ENCODE measurements at places on chromosomes 1 and 21. TPM values are rescaled to one million over a fixed set of nuclear protein-coding genes. Genes with fewer than 3 reads are reported as not detected.

DNA sequence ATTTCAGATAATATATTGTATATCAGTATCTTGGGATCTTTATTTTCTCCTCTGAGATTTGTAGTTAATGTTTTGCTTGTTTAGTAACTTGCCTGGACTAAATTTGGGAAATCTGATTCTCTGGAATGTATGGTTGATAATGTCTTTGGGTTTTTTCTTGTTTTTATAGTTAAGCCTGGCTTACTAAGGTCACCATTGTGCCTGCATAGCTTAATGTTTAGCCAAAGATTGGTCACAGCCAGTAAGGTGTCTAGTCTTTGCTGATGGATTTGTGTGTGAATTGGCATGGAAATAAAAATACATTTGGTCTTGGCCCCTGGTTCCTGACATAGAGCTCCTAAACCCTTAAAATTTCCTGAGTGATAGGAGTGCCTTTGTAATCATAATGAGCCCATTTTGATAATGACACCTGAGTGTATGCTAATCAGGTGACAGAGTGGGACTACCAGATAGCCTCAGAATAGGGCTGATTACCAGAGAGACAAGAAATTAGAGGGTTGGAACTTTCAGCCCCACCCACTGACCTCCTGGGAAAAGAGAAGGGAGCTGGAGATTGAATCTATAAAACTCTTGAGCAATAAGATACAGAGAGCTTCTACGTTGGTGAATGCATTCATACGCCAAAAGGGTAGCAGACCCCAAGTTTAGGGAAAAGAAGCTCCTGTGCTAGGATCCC lies 47.9 kb upstream of the NUF2 start:
- DNase-seq = no peak

DNA sequence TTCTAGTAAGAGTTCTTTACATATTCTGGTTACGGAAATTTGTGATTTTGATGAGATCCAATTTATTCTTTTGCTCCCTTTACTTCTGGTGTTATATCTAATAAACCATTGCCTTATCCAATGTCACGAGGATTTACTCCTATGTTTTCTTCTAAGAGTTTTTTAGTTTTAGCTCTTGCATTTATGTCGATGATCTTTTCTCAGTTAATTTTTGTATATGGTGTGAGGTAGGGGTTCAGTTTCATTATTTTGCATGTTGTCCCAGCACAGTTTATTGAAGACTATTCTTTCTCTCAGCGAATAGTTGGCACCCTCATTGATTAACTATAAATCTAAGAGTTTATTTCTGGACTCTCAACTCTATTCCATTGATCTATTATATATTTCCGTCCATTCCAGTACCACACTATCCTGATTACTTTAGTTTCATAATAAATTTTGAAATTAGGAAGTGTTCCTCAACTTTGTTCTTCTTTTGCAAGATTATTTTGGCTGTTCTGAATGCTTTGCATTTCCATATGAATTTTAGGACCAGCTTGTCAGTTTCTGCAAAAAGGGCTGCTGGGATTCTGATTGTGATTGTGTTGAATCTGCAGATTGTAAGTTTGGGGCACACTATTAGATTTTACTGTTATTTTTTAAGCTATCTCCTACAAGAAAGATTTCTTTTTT lies 4.0 kb downstream of the KDM1A start:
- DNase-seq = no peak

SPATA17 gene
- total RNA-seq = not detected

DNA sequence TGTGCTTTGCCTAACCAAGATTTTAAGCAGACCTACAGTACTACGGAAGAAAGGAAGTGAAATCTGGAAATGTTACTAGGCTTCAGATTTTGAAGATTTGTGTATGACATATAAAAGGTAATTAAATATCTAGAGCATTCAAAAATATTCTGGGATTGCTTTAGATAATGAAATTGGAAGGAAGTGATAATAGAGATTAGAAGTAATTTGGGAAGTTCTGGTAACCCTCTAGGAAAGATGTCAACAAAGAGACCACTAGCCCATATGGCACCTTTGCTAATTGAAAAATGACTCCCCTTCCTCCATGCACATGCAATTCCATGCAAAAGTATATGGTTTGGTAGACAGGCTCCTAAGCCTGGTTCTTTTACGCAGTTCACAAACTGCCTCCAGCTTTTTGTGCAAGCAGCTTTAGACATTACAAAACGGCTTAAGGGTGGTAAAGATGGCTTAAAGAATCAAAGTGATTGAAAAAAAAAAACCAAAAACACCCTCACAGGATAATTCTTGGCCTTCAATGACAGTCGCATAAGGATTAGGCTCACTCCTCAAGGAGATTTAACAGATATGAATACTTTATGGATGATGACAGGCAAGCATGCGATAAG lies 81.8 kb downstream of the LRRC7 start:
- DNase-seq = no peak

ZNF669 gene
- total RNA-seq = 8.4 TPM

DNA sequence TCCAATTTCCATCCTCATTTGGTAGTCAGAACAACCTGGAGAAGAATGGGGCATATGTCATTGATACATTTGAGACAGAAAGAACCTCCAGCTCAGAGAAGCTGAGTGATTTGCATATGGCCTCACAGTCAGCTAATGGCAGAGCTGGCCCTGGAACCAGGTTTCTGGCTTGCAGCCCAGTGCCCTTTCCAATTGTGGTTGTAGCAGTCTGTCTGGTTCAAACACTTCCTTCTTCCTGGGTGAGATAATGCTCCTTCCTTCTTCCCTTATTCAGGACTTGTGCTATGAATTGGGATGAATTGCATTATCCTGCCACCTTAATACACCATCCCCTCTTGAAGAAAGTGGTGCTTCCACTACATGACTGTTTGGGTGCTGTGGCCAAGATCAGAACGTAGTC lies 24.2 kb downstream of the SLC5A9 start:
- no peak for DNase-seq

DNA sequence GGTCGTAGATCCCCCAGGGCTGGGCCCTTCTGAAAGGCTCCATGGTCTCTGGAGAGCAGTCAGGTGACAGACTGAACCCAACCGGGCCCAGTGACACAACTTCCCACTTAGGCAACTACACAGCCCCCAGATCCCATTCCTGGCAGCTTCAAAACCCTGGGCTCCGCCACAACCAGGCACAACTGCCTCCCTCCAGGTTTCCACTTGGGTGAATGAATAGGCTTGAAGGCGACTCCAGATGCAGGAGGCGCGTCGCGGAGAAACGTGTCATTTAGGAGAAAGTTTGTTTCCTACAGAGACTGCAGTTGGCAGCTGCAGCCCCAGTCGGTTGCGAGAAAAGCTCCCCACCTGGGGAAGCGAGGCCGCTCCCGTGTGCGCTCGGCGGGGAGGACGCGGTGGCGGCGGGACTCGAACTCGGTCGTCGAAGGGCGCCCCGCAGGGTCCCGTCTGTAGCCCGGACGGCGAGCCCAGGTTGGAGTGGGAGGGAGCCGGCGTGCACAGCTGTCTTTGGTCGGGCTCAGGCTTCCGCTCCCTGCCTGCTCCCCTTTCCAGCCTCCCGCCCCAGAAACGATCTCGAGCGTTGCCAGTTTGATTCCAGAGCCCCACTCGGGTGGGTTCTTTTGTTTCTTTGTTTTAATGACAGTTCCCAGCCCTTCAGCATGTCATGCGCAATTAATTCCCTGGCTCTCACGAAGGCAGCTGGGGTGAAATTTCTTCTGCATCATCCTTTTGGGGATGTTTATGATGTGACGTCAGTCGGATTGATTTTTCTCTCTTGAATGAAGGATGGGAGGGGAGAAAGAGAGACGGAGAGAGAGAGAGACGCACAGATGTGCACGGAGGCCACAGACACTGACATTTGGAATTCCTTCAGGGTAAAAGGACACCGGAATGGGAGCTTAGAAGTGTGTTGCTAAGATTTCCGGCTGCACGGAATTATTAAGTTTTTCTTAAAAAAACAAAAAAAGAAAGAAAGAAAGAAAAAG lies 862 bp upstream of the SGIP1 start:
- no peak for DNase-seq

DNA sequence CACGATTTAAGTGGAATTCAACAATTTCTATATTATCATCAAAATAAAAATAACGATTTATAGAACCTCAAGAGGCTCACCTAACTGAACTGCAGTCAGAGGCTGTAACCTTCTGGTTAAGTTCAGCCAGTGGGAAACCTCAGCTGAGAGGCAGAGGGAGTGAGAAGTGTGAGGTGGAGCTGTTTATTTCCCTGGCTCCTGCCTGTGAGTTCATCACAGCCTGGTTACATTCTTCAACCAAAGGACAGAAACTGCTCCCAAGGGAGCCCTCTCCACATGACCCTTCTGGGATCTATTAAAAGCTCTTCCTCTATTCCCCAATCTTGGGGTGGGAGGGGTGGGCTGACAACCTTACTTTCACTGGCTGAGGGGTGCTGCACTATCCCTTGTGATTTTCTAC lies 22.2 kb downstream of the DYNLT5 start:
- no peak for DNase-seq

- DNase-seq = peak; percentile 49
Observed at GRCh38 chr1:220810179-220810653, 23.5 kb downstream of the MTARC1 start.

- no peak for DNase-seq
Observed at GRCh38 chr1:242178436-242178835, 179.5 kb upstream of the MAP1LC3C start.

GPR61 gene
- total RNA-seq = 0.20 TPM

SLC6A9 gene
- 0.62 TPM for total RNA-seq

DNA sequence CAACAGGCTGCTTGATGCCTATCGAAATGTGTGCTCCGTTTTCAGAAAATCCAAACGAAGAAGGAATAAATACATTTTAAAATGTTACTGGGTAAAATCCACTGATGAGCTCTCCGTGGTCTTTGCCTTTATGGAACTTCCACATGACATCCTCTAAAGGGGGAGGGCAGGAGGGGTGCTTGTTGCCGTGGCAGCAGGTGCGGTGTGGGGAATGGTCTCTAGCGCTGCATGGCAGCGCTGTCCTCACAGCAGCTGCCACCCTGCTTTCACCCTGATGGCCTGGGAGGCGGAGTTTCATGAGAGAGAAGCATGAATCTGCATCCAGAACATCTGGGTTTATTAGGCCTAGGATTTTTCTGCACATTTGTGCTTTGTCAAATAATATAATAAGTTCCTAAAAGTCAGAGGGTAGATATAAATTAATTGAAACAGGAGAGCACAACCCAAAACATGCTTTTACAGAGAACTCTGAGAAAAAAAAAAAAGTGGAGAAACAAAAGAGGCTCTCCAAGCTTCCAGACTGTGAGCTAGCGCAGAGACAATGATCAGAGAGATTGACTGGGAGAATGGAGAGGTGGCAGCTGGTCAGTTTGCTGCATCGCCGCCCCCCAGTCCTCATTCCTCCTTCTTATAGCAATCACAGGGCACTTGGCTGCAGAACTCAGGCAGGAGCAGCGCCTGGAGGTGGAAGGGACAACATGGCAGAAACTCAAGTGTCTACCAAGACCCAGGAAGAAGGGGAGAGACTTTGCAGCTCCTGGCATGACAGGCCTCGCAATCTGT lies 228.6 kb downstream of the DSCAM start:
- no peak for DNase-seq

CCDC185 gene
- not detected for total RNA-seq

GRCh38 chr1:211637066-211637465 lies 38.4 kb downstream of the NEK2 start:
- no peak for DNase-seq

GRCh38 chr1:5941671-5942070 lies 50.6 kb downstream of the NPHP4 start:
- DNase-seq = no peak

DNA sequence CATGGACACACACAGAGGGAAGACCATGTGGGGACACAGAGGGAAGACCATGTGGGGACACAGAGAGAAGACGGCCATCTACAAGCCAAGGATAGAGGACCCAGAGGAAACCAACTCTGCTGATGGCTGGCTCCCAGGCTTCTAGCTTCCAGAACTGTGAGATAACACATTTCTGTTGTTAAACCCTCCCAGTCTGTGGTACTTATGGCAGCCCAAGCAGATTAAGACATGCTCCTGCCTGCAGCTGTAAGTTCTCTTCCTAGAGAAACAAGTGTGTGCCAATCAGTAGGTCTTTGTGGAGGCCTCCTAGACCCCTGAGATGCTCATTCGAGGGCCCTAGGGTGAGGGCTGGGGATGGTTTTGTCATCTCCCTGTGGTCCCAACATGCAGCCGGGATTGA lies 2.7 kb downstream of the AGT start:
- DNase-seq = no peak

- no peak for DNase-seq
Observed at GRCh38 chr1:36846357-36846756, 188.0 kb downstream of the GRIK3 start.

ORC1 gene
- total RNA-seq = 1.2 TPM

DNA sequence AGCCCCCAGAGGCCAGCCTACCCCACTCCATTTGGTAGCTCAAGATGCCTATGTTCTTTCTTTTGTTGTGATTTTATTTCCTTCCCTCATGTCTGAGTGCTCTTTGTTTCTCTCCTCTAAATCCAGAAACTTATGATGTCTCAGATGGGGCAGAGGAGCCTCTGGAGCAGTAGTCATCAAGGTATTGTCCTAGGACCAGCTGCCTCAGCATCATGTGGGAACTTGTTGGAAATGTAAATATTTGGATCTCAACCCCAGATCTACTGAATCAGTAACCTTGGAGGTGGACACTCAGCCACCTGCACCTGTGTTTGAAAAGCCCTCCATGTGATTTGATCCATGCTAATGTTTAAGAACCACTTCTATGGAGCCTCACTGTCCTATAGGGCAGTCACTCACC lies 593.1 kb upstream of the PLXNA2 start:
- no peak for DNase-seq

TMOD4 gene
- total RNA-seq = 3.0 TPM

DNA sequence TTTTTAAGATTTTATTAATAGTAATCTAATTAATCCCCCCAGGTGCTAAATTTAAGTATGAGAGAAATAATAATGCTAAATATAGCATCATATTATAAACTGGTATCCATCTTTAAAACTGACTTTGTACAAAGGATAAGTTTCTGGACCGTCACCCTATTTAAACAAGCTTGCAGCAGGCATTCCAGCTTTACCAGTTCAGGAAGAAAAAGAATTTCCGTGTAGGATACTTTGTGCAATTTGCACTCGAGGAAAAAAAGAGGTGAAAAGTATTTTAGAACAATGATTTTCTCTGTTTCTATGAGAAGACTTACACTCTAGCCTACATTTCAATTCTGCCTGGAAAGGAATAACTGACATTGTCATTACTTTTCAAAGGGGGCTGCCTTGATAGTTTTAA lies 27.6 kb downstream of the HMCN1 start:
- no peak for DNase-seq

- no peak for DNase-seq
Observed at GRCh38 chr1:186225096-186225495, 150.0 kb downstream of the TPR start.

OR6K3 gene
- not detected for total RNA-seq

DNA sequence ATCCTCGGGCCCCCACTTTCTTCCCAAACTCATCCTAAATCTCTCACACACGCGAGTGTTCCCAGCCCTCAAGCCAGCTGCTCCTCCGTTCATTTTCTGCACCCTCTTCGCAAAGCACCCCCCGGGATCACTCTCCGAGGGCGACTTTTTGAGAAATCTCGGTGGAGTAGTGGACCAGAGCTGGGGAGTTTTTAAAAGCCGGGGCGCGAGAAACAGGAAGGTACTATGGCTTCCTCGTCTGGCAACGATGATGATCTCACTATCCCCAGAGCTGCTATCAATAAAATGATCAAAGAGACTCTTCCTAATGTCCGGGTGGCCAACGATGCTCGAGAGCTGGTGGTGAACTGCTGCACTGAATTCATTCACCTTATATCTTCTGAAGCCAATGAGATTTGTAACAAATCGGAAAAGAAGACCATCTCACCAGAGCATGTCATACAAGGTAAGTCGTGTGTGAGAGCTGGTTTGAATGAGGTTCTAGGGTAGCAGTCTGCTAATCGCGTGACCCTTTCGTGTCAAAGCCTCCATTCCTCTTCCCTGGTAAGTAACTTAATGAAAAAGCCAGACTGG lies 800 bp downstream of the DR1 start:
- DNase-seq = peak; percentile 14

ZNF683 gene
- total RNA-seq = not detected
